NCI-H2029 (cell line): ENCODE measurements at places on chromosomes 12 and 14.

- DNase-seq: no peak
These were observed 106.0 kb downstream of the FAR2 start for GRCh38 chr12:29255042-29255441.

DNA sequence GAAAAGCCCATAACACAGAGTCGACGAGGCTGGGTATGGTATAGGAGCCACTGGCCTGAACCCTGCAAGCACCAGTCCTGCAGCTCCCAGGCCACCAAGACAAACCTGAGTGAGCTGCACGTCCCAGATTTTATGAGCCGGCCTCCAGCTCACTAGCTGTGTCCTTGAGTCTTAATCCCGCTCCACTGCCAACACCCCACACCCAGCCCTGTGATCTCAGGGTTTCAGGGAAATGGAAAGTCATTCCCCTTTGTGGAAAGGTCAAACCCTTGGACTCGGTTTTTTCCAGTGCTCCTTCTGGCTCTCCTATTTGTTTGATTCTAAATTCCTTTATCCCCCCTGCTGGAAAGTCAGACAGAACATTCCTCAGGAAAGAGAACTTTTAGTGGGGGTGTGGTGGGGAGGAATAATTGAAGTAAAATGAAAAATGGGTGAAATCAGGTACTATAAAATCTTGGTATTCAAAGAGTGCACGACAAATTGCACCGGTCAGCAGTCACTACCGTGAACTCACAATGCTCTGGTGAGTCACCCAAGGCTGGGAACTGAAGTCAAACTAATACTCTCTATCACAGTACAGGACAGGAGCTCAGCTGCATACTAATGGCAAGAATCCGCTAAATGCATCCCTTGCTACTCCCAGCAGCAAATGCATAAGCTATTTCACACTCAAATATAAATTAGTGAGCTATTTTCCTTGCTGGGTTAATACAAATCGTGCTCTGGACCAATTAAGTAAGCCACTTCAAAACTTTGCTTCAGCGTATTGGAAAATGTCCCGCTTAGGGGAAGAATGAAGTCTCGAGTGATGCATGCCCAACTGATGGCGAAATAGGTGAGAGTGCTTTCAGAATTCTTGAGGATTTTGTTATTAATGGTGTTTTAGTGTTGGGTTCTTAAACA, 9.0 kb downstream of the PITPNM2 start:
- no peak for DNase-seq

DNA sequence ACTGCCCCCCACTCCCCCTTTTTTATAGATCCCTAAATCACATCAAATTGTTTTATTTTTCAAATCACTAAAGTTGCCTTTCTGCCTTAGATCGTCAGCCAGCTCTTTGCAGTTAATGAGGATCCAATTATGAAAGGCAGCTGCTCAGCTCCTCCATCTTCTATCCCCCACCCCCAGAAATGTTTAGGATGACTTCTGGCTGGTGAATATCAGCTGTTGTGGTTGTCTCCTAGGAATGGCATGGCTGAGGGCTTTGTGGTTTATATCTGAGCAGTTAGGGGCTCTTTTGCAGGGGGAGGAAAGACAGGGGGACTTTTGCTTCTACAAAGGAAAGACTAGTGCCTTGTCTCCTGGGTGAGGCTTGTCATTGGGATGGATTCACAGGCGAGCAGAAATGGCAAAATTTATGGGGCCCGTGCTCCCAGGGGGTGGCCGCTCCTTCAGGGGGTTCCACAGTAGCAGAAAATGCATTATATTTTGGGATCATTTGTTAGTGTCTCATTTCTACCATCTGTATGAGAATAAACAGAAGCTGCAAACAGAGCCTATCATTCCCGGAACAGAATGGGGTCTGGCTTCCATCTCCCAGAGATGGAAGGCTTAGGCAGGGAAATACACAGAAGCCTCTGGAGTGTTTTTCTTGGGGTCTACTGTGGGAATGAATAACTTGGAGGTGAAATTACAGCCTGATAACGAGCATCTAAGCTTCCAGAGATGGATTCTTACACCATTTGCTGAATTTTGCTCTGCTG, 6.5 kb downstream of the JDP2 start:
- DNase-seq: no peak

DNA sequence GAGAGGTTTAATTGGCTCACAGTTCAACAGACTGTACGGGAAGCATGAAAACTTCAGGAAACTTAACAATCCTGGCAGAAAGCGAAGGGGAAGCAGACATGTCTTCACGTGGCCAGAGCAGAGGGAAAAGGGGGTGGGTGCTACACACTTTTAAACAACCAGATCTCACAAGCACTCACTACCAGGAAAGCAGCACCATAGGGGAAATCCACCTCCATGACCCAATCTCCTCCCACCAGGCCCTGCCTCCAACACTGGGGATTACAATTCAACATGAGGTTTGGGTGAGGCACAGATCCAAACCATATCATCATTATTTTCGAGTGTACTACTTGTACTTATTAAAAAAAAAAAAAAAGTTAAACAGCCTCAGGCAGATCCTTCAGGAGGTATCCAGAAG, 29.9 kb downstream of the RXYLT1 start:
- no peak for DNase-seq

- no peak for DNase-seq
These were observed 13.4 kb downstream of the VDR start for GRCh38 chr12:47891356-47891755.

- peak; percentile 48 for DNase-seq
These were observed 141.9 kb downstream of the CHST11 start for GRCh38 chr12:104598342-104599271.

GRCh38 chr12:13206560-13206897, 10.0 kb downstream of the EMP1 start:
- DNase-seq: no peak

DNA sequence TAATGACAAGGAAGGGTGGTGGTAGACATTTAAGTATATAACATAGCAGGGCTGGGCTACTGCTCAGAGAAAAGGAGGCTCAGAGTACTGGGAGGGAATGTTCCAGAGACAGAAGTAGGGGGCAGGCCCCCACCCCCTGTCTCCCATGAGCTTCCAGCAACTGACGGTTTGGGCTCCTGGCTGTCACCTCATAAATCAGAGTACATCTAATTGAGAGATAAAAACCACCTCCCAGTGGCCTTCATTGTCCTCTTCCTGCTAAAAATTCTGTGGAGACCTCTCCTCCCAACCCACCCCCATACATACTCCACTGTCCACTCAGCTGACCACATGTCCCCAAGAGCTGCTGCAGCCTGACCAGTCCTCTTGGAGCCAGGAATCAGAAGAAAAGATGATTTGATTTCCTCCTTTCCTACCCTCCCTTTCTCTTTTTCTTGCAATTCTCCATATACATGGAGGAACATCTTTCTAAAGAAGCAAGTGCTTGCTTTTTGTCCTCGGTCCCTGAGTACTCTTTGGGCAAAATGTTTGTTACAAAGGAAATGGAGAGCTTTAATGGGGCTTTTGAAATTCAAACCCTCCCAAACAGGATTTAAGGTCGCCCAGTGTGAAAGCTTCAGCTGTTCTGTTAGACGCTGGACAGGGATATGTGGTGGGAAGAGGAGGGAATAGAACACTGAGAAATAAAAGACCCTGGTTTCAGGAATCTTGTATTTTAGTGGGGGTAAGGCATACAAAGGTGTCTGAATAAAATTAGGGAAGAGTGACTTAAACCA, 16.4 kb upstream of the KCNA5 start:
- DNase-seq: no peak

DNA sequence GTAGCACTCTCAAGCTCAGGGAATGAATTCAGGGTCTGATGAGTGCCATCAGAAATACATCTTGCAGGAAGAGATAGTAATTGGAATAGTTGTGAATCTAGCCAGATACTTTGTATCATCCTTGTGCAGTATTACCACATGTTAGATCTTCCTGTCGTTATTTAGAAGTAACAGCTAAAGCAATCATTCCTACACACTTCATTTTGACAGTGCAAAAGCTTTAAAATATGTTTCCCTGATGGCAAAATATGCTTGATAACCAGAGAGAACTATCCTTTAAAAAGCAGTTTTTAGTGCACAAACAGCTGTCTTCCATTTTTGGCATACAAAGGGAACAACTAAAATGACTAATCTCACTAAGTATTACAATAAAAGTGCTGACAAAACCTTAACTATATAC, 149.5 kb upstream of the SLC38A2 start:
- no peak for DNase-seq

DNA sequence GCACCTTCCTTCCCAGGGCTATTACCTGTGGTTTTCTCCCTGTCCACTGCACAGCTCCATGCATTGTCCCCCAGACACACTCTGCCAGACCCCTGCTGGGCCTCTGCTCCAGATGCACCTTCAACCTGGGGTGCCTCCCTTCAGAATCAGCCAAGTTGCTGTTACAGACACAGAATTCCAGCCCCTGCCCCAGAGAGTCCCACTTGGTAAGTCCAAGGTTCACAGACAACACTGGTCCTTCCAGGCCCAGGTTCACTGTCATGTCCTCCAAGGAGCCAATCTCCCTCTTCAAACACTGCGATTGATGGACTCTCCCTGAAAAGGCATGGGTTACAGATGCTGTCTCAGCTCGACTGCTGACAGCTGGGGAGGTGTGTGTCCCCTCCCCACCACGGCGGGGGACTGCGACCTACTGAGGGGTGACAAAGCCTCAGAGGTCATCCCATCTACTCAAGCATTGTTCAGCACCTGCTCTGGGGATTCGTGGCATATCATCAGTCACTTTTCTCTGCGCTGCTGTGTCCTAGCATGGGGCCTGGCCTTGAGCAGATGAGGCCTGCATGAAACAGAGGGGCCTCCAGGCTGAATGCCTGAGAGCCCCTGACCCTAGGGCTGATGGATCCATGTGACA, 24.3 kb downstream of the CALM1 start:
- no peak for DNase-seq

DNA sequence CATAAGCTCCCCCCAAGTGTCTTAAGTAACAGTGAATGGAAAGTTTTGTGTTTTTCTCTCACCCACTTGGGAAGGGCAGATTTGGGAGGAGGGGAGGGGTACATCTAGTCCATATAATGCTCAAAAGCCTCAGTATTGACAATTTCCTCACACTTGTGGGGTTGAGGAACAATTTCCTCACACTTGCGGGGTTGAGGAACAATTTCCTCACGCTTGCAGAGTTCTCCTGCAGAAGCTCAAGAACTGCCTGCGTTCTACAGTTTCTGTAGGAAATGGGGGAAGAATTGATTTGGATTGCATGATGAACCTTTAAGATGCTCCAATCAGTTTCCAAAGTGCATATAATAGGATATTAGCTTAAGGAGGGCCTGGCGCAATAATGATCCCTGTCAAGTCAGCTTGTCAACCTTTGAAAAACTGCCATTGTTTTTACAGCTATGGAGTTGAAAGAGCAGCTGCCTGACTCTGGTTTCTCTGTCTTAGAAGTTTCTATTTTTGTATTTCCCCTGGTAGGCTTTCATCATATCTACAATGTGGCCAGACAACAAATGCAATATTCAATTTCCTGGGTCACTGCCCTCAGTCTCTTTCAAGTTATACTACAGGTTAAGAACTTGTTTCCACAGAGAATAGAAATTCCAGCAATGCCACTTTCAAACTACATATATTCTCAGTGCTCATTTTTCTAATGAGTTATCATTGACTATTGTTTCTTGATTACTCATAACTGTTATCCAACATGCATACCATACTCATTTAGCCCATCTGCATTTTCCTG, 66.5 kb downstream of the PLEKHG7 start:
- DNase-seq: no peak

DNA sequence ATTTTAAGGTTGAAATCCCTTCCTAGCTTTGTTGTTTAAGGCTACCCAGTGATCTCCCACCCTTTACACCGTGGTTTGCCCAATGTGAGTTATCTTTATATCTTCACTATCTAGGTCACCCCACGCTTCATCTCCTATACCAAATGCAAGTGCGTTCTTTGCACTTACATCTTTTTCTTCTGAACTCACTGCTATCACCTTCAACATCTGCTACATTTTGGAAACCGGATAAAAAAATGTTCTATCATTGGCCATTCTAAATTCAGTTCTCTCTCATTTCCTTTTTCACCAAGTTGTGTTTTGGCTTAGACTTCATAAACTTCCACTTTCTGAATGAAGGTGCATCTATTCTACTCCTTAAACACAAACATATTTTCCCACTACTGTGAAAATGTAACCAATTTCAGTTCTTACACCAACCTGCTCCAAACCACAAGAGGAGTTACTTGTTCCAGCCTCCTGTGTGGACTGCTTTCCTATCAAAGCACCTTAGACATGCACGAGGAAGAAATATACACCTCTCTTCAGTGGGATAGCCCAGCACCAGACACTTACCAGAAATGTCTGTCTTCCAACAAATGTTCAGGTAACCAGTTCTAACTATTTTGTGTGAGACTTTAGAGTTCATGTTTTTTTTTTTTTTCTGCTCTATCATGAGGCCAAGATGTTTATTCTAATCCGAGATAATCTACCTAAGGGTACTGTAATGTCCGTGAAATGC, 21.9 kb downstream of the CLEC9A start:
- no peak for DNase-seq
